ENCODE measurements at places on chromosomes 2 and 18.

GRCh38 chr2:110678457-110679336 is 834 bp upstream of the BUB1 start:
- DNase-seq = no peak

- DNase-seq = no peak
Measured at GRCh38 chr2:3122525-3122924, 255.1 kb downstream of the EIPR1 start.

DNA sequence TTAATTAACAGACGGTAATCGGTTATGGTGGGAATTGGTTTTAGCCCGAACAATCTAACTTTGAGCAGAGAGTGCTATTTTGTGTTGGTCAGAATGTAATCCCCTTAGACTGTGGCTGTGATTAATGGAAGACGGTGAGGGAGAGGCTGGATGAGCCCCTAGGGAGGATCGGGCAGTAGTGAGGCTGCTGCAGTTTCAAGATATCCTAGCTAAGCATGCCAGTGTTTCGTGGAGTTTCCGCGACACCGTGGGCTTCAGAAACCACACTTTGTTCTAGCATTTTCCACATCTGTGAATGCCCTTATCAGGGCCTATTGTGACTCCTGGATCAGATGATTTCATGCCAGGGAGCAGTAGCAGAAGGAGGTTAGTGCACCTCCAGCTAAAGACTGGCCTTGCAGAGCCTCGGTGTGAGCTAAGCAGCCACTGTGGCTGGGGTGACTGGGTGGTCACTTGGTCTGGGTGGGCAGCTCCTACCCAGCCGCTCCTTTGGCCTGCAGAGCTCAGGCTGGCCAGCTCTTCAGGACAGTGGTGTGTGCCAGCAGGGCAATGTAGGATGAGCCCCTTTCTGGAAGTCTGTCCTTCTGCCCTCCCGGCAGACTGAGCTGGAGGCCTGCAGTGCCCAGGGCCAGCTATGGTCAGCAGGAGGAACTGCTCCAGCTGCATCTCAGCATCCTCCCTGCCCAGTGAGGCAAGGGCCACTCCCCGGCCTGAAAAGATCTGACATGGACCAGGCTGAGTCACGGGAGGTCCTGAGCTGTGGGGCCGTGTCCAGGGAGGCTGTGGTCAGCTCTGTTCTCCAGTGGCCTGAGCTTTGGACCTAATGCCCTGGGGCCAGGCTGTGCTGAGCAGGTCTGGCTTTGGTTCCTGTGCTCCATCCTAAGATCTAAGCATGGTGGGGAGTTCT is 142.6 kb upstream of the GPC1 start:
- DNase-seq = no peak

DNA sequence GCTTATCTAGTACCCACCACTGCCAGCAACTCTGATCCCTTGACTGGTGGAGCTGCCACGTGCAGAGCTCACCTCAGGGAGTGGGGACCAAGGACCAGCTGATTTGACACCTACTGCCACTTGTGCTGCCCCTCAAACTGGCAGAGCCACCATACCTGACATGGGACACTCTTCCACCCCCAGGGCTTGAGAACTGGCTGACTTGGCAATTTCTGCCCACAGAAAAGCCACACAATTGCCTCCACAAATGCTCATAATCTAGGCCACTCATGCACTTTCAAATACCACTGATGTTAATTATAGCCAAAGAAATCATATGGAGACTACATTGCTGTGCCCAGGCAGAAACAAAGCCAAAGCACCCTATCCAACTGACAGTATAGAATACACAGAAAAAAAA is 11.8 kb upstream of the KDM3A start:
- no peak for DNase-seq

DNA sequence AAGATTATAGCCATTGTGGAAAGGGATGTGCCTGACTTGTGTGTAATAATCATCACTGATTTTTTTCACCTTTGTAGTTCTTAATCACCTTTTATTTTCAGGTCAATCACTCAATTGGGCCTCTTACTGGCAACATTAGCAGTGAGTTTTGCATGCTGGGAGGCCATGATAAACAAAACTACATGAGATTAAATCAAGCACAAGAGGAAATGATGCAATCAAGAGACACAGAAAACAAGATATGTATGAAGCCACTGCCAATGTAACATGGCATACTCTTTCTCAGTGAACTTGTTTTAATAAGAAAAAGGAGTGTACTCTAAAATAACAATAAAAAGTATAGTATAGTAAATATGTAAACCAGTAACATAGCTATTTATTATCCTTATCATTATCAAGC is 69.9 kb upstream of the FSIP2 start:
- DNase-seq = no peak
